ENCODE measurements at places on chromosomes 3 and 15.

DNA sequence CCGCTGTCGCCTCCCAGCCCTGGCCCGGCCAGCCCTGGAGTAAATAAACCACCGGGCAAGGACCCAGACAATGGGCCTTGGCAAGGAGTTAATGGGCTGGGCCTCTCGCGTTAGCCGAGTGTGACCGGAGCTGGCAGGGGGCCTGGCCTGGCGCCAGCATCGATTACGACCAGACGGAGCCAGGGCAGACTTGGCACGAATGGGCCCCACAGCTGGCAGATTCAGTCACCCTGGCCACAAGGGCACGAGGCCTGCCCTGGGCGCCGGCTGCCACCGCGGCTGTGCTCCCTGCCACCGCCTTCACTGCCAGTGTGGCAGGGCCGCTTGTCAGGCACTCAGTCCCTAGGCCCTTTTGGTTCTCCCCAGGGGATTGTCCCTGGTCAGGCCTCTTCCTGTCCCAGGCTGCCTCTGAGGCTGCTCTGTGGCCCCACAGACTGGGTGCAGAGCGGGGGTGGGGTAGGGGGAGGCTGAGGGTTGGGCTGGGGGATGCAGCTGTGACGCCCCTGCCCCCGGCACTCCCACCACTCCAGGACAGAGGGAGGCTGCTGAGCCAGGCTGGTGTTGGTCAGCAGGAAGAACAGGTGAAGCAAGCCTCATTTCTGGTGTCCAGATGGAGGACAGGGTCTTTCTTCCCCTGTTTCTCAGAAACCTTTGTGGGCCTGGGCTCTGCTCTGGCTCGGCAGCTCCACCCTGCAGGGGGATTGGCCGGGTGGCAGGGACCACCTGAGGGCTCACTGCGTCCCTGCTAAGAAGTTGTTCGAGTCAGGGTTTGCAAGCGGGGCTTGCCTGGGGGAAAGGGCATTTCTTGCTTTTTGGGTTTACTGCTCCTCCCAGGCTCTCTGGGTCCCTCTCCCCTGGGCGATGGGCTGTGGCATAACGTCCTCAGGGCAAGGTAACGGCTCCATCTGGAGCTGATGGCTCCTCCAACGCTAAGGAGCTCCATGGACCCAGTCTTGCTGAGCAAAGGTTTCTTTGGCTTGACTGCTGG lies 30.5 kb upstream of the SRP14 start:
- DNase-seq, result peak; percentile 65

- no peak for DNase-seq
Observed at GRCh38 chr3:76673171-76673570, 366.7 kb upstream of the ROBO2 start.

- no peak for DNase-seq
Observed at GRCh38 chr15:95853350-95853749, 477.1 kb upstream of the NR2F2 start.

GRCh38 chr15:44471885-44472455 lies 44.5 kb downstream of the CTDSPL2 start:
- DNase-seq, result no peak

GRCh38 chr3:71132995-71133730 lies 450.4 kb downstream of the FOXP1 start:
- DNase-seq, result no peak

GRCh38 chr3:144455841-144456440 lies 484.3 kb downstream of the DIPK2A start:
- no peak for DNase-seq

DNA sequence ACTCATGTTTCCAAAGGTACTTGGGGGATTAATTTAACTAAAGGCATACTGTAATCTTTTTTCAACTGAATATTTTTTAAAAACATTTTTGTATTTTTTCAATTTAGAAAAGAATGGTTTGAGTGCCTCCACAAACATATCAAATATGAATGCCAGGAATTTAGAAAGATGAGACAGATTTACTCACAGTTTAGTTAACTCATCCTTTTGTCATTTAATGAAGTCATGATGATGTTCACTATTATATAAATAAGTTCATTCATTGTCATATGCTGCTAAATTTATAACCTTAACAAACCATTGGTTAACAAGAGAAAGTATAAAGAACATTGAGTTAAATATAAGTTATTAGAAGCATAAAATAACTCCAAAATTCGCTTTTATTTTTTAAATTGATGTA lies 50.0 kb downstream of the FGF7 start:
- no peak for DNase-seq

DNA sequence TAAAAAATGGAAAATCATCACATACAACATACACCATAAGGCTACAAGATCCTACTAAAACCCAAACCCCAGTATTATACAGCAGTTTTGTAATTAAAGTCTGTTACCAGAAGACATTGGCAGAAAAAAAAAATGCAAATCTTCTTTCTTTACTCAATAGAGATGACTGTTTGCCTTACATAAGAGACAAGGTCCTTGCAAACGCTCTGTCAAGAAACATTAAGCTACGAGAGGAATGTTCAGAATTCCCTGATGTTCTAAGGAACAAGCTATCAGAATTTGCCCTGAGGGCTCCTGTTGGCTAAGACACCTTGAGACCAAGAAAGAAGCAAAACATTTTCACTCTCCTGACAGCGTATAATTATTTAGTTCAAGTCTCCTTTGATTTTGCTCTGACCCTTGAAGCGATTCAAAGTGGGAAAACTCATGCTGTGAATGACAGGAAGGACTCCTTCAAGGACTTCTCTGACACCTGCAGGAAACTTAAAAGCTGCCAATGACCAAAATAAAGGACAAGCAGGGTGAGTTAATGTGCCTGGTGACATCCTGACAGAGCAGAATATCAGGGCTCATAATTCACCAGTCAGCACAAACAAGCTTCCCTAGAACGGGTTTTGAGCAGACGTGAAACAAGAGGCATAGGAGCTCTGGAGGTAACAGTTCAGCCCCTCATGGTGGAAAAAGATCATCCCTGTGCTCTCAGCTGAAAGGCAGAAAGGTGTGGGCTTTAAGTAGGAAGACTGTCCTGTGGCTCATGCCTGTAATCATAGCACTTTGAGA lies 2.5 kb downstream of the SCAMP2 start:
- DNase-seq, result no peak

- no peak for DNase-seq
Observed at GRCh38 chr3:4831580-4831950, 147.7 kb upstream of the BHLHE40 start.

GRCh38 chr15:57098896-57099295 lies 180.5 kb downstream of the TCF12 start:
- no peak for DNase-seq

All from cortex of kidney (tissue), 1 donor.